ENCODE measurements at places on chromosomes 11 and 22. TPM values are rescaled to one million over a fixed set of nuclear protein-coding genes. Genes with fewer than 3 reads are reported as not detected.

DNA sequence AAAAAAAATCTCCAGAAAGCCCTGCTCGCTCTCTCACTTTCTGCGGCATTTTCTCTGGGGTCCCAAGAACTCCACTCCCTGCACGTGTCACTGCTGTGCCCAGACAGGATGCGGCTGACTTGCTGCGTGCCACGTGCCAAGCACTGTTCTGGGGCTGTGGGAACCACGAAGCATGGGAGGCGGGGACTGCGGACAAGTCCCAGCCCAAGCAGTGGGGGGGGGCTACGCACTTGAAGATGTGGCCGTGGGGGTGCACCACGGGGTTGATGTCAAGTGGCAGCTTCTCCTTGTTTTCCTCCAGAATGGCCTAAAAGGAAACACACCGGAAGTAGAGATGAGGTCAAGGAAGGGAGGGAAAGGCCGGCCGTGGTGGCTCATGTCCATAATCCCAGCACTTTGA is 10.8 kb downstream of the TTLL12 start:
- H3K27ac ChIP-seq, result no peak overlapping the region
- no peaks in the 10 kb centered on the region for H3K4me1 ChIP-seq
- H3K36me3 ChIP-seq, result peaks cover 10% of the 10 kb centered on the region
- H3K4me3 ChIP-seq, result no peak overlapping the region

- H3K36me3 ChIP-seq, result no peaks in the 10 kb centered on the region
- no peak for DNase-seq
- H3K27ac ChIP-seq, result no peak overlapping the region
- no peaks in the 10 kb centered on the region for H3K27me3 ChIP-seq
- no peak overlapping the region for H3K4me3 ChIP-seq
- no peaks in the 10 kb centered on the region for H3K4me1 ChIP-seq
Measured at GRCh38 chr11:5541427-5541826, 6.9 kb downstream of the OR52H1 start.

GRCh38 chr11:97937501-97937900 is 1083.2 kb upstream of the CNTN5 start:
- H3K27ac ChIP-seq, result no peak overlapping the region
- no peaks in the 10 kb centered on the region for H3K27me3 ChIP-seq
- no peaks in the 10 kb centered on the region for H3K4me1 ChIP-seq
- no peaks in the 10 kb centered on the region for H3K36me3 ChIP-seq

GRCh38 chr11:127588431-127588830 is 587.9 kb upstream of the KIRREL3 start:
- H3K27ac ChIP-seq, result no peak overlapping the region
- H3K36me3 ChIP-seq, result no peaks in the 10 kb centered on the region
- no peak overlapping the region for H3K4me3 ChIP-seq
- no peaks in the 10 kb centered on the region for H3K4me1 ChIP-seq
- no peaks in the 10 kb centered on the region for H3K27me3 ChIP-seq
- no peak for DNase-seq

Gene C22orf42
- total RNA-seq, result not detected

DNA sequence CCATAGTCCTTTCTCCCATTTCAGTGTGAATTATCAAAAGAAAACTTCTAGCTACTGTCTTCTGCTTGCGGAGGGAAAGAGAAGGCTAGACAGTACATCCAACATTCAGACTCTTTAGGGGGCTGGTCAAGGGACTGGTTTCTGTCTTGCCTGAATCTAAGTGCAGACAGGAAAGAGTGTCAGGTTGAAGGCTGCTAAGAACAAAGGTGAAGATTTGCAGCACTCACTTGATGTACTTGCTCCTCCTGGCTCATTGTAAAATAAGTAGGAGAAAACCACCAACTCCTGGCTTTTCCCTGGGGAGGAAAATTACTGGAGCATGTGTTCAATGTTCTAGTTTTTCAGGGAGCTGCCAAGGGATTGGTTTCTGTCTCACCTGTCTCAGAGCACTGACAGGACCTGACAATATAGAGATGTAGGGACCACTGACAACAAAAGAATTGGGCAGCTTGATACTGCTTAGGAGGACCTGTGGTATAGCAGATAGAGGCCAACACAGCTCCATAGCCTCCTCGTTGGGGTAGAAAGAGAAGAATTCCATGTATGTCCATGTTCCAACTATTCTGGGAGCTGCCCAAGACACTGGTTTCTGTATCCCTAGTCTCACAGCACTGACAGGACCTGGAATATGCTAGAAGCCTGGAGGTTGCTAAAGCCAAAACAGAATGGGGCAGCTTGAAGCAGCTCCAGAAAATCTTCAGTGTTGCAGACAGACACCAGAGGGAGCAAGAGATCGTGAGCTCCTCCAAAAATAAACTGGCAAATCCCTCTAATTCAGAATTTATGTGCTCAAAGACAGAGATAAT is 39.7 kb upstream of the MMP12 start:
- H3K27me3 ChIP-seq, result no peaks in the 10 kb centered on the region
- H3K27ac ChIP-seq, result no peak overlapping the region
- no peaks in the 10 kb centered on the region for H3K36me3 ChIP-seq
- DNase-seq, result no peak
- no peak overlapping the region for H3K4me3 ChIP-seq

Gene SCGB1C1
- total RNA-seq, result not detected

Gene SPI1
- 215 TPM for total RNA-seq

Measured in upper lobe of left lung (tissue), 6 donors.